Adrenal gland (tissue), 19 donors: ENCODE measurements at places on chromosomes 2 and 18. TPM values are rescaled to one million over a fixed set of nuclear protein-coding genes. Genes with fewer than 3 reads are reported as not detected.

The MAB21L4 gene
- not detected for total RNA-seq

The CNRIP1 gene
- 6.1 TPM for total RNA-seq

The RIT2 gene
- total RNA-seq, result not detected

The SLC14A1 gene
- 0.57 TPM for total RNA-seq

The ARHGAP28 gene
- 7.3 TPM for total RNA-seq

DNA sequence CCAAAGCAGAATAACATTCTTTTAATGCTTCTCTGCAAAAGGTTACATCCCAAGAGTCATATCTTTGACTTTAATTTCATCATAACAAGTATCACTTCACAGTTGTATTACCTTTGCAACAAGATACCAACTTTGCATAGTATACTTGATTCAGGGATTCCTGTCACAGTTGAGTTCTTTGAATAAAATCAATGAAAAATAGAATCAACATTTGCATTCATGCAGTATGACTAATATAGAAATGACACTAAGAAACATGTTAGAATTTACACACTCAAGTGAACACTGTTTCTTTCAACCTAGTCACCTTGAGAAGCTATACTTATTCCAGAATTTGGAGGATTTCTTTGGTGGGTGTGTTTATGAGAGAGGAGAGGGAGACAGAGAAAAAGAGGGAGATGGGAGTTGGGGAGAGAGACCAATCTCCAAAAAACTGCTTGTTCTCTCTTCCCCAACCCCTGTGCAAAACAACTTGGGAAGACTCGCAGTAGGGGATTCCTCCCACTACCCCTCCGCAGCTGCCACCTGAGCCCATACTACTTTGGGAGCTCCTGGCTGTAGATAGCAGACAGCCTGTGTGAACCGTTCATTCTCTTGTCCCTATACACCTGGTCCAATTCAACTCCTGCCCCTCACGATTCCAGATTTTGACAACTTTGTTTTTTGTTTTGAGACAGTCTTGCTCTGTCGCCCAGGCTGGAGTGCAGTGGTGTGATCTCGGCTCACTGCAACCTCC is 57.7 kb downstream of the PELI1 start:
- no peak for DNase-seq

- no peak for DNase-seq
Measured at GRCh38 chr18:80033181-80034067, 810 bp upstream of the RBFA start.

- no peak for DNase-seq
Measured at GRCh38 chr2:240254337-240255164, 114.1 kb upstream of the OTOS start.

DNA sequence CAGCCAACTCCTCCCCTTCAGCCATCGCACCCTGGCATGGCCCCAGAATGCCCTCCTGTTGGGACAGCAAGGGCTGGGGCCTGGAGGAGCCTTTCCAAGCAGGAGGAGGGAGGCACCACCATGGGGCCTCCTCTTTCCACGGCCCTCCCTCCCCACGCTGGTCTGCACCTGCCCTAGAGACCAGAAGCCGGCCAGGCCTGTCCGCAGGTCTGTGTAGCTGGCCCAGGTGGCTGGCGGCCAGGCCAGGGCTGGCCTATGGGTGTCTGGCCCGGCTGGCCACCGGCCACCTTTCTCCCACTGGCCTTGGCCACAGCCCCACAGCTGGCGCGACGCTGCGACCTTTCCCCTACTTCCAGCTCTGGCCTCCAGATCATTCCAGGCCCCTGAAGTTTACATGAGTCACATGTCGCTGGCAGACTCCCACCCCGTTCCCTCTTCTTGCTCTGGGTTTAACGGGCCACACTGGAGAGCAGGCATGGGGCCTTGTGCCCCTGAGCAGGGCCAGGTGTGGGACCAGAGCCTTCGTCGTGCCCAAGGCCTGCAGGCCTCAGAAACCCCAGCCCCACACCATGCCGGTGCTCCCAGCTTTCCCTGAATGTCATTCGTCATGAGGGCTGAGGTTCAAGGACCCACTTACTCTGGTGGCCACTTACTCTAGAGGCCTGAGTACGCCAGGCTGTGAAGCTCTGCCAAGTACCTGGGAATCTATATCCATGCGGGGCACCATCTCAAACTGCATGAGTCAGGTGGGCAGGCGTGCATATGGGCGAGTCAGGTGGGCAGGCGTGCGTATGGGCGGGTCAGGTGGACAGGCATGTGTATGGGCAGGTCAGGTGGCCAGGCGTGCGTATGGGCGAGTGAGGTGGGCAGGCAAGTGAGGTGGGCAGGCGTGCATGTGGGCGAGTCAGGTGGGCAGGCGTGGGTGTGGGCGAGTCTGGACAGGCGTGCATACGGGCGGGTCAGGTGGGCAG is 33.3 kb upstream of the KLF11 start:
- peak; percentile 94 for DNase-seq

DNA sequence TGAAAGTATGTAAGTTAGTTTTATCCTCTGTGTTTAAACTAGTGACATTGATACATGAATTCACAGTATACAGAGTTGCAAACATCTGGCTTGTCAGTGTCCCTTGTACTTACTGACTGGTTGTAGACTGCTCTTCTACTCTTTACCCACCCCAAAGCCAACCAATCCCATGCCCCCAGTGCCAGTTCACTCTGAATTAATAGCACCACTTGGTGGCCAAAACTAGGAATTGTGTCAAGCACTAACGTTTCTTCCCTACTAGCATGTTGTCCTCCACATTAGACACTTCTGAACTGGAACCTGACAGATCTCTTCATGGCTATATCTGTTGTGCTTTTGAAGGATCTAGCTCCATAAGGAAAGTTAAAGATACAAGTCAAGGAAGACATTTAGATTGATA is 27.2 kb upstream of the OTX1 start:
- no peak for DNase-seq

- no peak for DNase-seq
Measured at GRCh38 chr2:102401456-102401855, 21.5 kb upstream of the IL18RAP start.

DNA sequence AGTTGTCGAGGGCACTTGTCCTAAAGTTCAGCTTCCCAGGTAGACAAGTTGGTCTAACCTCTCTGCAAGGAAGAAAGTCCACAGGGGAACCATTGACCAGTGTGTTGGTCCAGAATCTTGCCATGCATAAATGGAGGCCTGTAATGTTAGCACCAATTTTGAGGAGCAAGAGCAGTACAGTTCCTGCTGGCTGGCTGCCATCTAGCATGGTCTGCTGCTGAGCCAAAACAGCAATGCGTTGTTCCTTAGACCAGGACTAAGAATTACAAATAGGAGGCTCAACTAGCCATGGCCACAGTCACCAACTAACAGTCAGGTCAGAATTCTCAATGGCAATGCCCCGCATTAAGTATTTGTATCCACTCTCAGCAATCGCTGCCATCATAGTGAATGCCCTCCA is 72.8 kb upstream of the WIPF1 start:
- DNase-seq, result no peak

- DNase-seq, result no peak
Measured at GRCh38 chr2:96783388-96783787, 22.7 kb downstream of the CNNM4 start.

GRCh38 chr2:203340791-203341487 is 12.7 kb downstream of the ABI2 start:
- no peak for DNase-seq

DNA sequence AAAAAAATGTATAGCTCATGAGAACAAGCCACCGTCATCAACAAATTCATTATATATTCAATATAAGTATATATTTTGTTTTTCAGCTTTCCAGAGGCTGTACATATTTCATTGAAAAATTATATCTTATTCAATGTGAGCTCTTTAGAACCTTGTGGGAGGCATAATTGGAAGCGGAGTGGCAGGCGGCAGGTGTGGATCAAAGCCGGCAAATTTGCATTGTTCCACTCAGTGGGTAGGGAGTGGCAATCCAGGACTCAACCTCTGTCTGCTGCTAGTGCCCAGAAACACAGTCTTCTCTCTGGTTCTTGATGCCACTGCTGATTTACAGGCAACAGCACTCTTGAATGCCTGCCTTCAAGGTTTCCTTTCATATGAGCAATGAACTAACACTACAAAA is 46.9 kb downstream of the GCA start:
- DNase-seq, result no peak

- DNase-seq, result no peak
Measured at GRCh38 chr2:118291251-118291880, 203.1 kb downstream of the INSIG2 start.

- DNase-seq, result no peak
Measured at GRCh38 chr18:75066021-75066880, 142.7 kb downstream of the PTGR3 start.

DNA sequence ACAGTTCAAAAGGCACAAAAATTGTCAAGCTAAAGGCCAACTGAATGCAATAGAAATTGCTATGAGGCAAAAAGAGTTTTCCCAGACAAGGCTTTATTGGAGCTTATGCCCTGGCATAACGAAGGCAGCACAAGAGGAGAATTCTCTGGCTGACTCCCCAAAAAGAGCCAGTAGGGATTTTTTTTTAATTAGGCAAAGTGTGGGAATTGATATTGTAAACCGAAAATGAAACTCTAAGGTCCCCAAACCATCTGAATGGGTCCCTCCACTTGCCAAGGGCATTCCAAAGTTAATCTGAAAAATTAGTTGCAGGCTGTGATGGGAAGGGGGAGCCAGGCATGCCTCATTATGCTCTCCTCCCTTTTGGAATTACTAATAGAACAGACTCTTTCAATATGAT is 118.9 kb downstream of the SPOPL start:
- no peak for DNase-seq

- no peak for DNase-seq
Measured at GRCh38 chr2:208311954-208312353, 45.9 kb downstream of the PIKFYVE start.

- no peak for DNase-seq
Measured at GRCh38 chr18:49856496-49856895, 43.2 kb upstream of the ACAA2 start.

DNA sequence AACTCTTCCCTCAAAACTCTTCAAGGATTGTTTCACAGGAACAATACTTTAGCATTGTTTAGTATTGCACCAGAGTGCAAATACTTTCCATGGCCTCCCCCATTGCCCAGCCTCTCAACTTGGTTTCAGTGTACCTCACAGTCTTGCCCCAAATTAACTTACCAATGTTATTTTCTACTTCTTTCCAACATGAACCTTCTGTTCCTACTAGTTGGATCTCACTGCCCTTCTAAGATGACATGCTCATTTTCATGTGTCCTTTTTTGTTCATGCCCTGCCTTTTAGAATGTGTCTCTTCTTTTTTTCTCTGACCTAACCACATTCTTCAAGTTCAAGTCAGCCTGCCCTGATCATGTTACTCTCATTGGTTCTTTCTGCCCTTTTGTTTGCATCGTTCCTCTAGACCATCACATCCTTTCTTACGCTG is 4.1 kb downstream of the SPATS2L start:
- no peak for DNase-seq

GRCh38 chr18:24112874-24113615 is 25.8 kb upstream of the CABYR start:
- peak; percentile 91 for DNase-seq

DNA sequence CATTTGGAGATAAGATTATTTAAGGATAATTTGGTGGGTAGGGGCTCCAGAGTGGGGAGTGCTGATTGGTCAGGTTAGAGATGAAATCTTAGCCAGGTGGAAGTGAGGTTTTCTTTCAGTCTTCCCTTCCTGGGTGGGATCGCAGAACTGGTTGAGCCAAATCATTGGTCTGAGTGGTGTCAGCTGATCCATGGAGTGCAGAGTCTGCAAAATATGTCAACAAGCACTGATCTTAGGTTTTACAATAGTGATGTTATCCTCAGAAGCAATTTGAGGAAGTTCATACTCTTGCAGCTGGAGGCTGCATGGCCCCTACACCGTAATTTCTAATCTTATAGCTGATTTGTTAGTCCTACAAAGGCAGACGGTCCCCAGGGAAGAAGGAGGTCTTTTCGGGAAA is 1483.4 kb upstream of the ZEB2 start:
- no peak for DNase-seq

DNA sequence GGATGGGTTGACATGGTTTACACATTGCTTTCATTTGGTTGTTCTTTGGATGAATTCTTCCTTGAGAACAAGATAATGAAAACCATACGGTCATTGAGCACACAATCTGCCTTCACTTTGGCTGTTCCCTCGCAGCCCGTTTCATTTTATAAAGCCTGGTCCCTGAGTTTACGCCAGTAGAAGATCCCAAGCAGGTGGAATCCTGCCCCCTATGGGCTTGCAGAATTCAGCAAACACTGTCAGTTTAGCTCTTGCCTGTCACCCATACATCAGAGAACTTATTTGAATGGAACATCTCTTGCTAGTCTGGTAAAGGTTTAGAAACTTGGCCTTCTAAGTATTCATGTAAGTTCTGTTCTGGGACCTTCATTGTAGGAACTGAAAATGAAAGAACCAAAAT is 666.4 kb upstream of the ZEB2 start:
- no peak for DNase-seq

- no peak for DNase-seq
Measured at GRCh38 chr2:98914713-98915580, 21.1 kb downstream of the CRACDL start.

DNA sequence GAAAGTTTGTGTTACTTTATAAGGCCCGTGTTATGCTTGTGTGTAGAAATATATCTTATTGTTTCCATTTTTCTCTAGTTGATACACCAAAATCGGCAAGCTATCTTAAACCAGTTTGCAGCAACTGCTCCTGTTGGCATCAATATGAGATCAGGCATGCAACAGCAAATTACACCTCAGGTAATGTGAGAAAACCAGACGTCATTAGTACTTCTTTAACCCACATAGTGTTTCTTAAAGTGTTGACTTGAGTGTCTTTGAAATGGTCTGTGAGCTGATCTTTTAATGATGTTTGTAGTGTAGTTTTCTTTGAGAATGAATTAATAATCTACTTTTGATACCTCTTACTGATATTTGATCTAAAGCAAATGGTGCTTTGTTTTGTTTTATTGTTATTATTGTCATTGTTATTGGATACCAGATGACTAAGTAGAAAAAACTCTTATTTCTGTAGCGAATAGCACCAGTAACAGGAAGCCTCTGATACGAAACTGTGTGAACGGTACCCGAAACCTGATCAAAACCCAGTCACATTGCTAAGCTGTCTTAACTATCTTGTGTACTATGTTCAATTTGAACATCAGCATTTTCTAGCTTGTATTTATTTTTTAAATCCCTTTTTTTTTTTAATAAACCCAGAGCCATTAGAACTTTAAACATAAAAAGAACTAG is 53.7 kb downstream of the PTRHD1 start:
- DNase-seq, result no peak

GRCh38 chr2:6863792-6864191 is 1.9 kb downstream of the CMPK2 start:
- no peak for DNase-seq
